ENCODE measurements at places on chromosomes 12 and 14. TPM values are rescaled to one million over a fixed set of nuclear protein-coding genes. Genes with fewer than 3 reads are reported as not detected.

The TEX52 gene
- not detected for total RNA-seq

The SLC7A8 gene
- 1.8 TPM for total RNA-seq

The BMP4 gene
- total RNA-seq: 0.42 TPM

- H3K27me3 ChIP-seq: peaks cover 32% of the 10 kb centered on the region
- peaks cover 1% of the 10 kb centered on the region for H3K4me1 ChIP-seq
- no peak for DNase-seq
- no peak overlapping the region for H3K4me3 ChIP-seq
- no peaks in the 10 kb centered on the region for H3K36me3 ChIP-seq
These were observed 356.9 kb downstream of the MED13L start for GRCh38 chr12:115920395-115921183.

GRCh38 chr14:58633831-58634230 is 3.9 kb upstream of the DACT1 start:
- no peak overlapping the region for H3K4me3 ChIP-seq
- H3K4me1 ChIP-seq: peaks cover 8% of the 10 kb centered on the region
- no peaks in the 10 kb centered on the region for H3K36me3 ChIP-seq

GRCh38 chr14:90062127-90062794 is 467 bp downstream of the KCNK13 start:
- H3K27me3 ChIP-seq: peaks cover 66% of the 10 kb centered on the region
- no peaks in the 10 kb centered on the region for H3K36me3 ChIP-seq
- H3K27ac ChIP-seq: no peak overlapping the region
- H3K4me1 ChIP-seq: peaks cover 12% of the 10 kb centered on the region
- peak overlapping the region; percentile 76 for H3K4me3 ChIP-seq
- peak; percentile 41 for DNase-seq

All from activated naive CD8-positive, alpha-beta T cell treated with anti-CD3 and anti-CD28 coated beads, Interleukin-2, amount 10 ng/mL, durations not matched to agents 7 days and 5 days (primary cell).